Activated CD4-positive, CD25-positive, alpha-beta regulatory T cell (primary cell): ENCODE measurements at places on chromosomes 16 and 17.

GRCh38 chr17:74769856-74770497 is 6.2 kb downstream of the NAT9 start:
- DNase-seq = no peak

- DNase-seq = no peak
Measured at GRCh38 chr17:17235212-17236174, 1.5 kb downstream of the FLCN start.

- DNase-seq = no peak
Measured at GRCh38 chr17:39618246-39618913, 8.4 kb upstream of the PPP1R1B start.

- no peak for DNase-seq
Measured at GRCh38 chr17:57735707-57736106, 9.4 kb downstream of the CCDC182 start.

- no peak for DNase-seq
Measured at GRCh38 chr17:17387017-17387497, 83.9 kb downstream of the NT5M start.

DNA sequence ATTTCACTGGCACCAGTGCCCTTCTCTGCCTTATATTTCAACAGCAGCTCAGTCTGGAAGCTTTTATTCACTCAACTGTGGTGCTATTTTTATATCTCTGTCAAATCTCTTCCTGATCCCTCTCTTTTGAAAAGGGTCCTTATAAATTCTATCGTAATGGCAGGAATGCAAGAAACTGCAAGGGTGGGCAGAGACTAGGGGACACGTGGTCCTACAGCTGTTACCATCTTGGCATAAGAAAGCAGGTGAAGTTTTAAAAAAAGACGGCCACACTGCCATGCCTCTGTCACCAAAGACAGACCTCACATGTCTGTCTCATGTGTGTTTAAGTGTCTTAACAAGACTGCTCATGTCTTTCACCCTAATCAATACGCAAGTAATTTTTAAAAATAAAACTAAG is 368.4 kb upstream of the CDH11 start:
- no peak for DNase-seq

DNA sequence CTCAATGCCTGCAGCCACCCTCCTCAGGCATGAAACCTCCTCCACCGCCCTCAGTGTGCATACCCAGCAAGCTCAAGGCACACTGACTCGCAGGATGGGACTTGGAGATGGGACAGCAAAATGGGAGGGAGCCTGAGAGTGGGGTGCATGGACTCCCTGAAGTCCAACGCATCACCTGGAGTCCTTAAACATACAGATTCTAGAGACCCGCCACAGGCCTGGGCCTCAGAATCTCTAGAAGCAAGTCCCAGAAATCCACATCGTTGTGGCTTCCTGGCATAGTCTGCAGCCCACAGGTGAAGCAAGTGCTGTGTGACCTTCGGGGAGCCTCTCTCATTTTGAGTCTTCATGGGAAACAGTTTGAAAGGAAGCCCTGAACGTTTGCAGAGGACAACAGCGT is 3.6 kb upstream of the TBX21 start:
- no peak for DNase-seq

DNA sequence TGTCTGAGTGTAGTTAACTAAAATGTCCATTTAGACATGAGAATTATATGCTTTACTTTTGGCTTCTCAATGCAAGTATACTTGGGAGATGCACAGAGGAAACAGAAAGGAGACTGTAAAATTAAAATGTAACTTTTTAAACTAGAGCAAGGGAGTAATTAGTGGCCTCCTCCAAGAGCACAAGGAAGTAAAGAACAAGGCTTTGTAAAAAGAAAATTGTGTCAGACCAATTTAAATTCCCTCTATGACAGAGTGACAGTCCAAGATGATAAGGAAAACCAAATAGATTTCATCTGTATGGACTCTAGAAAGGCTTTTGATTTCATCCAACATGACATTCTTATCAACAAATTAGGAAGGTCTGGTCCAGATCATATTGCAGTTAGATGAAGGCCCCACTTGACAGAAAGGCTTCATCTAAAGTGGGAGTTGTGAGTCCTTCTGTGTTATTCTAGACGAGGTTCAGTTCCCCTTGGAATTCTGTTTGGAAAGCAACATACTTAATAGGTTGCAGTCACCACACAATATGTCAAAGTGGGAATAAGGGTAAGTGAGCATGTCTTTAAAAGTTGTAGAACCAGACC is 6.5 kb upstream of the CAPNS2 start:
- no peak for DNase-seq

DNA sequence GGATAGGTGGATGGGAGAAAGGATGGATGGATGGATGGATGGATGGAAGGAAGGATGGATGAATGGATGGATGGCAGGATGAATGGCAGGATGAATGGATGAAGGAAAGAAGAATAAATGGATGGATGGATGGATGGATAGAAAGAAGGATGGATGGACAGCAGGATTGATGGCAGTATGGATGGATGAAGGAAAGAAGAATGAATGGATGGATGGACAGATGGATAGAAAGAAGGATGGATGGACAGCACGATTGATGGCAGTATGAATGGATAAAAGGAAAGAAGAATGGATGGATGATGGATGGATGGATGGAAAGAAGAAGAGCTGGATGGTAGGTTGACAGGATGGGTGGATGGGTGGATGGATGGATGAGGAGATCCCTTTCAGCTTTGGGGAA is 9.2 kb upstream of the MYH10 start:
- no peak for DNase-seq
